ENCODE measurements at places on chromosomes 4 and X.

DNA sequence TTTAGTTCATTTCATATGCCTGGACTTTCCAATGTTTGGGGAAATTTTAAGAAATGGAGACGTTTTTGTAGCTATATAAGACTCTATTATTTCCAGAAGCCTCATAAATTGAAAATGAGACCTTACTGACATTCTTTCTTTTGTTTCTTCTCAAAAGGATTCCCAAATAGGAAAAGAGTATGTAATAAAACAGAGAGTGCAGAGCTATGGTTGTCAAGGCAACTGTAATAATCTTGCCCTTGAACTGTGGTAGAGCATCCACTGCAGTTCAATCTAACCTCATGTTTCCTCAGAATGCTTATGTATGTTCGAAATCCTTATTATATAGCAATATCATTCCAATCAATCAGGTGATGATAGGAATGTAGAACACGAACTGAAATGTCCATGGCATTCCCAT, 54.1 kb downstream of the AMELX start:
- DNase-seq, result no peak

DNA sequence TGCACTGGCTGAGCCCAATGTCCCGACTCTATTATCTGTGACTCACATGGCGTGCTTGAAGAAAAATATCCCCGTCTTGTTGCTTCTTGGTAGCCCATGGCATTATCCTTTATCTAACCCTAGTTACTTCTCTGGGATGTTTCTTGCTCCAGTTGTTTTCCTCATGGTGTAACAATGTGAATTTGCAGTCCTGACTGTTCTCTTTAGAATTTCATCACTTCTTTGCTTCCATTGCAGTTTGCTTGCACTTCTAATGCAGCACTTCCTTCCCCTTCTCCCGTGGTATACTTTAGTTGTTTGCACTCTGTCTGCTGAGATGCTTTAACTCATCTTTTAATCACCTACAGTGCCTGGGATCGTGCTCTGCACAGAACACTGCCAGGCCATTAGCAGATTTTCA, 126.9 kb downstream of the MAML3 start:
- no peak for DNase-seq

- no peak for DNase-seq
Measured at GRCh38 chrX:3697220-3697684, 16.2 kb downstream of the PRKX start.

- DNase-seq, result no peak
Measured at GRCh38 chrX:149259241-149259640, 245.9 kb downstream of the IDS start.

DNA sequence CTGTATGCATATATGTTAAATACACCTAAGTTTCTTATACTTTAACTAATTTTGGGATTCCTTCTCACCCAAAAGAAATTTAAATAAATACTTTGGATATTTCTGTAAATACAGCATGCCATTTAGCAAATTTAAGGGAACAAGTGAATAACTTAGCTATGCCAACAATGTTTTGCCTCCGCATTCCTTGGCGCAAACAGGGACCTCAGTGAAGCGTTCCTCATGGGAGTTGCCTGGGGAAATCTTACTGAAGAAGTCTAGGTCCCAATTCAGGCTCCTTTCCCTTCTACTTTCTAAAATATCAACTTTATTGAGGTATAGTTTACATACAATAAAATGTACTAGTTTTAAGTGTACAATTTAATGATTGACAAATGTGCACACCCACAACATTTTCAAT, 25.0 kb downstream of the COL4A5 start:
- no peak for DNase-seq

- DNase-seq, result no peak
Measured at GRCh38 chr4:127134490-127134889, 498.3 kb upstream of the INTU start.

DNA sequence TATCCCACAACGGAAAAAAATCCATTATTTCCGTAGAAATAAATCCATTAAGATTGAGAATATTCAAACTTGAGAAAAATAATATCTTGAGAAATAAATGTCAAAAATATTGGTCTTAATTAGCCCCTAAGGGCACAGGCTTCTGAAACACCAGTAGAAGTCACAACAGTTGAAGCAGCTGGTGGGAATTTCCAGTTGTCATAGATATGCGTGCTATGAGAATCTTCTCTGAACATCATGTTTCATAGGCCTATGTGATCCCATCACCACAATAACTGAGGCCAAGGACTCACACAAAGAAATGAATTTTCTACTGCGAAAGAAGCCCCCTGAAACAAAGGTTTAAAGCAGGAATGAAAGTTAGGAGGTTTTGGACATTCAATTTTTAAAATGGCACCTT, 292.0 kb downstream of the DTHD1 start:
- DNase-seq, result no peak

DNA sequence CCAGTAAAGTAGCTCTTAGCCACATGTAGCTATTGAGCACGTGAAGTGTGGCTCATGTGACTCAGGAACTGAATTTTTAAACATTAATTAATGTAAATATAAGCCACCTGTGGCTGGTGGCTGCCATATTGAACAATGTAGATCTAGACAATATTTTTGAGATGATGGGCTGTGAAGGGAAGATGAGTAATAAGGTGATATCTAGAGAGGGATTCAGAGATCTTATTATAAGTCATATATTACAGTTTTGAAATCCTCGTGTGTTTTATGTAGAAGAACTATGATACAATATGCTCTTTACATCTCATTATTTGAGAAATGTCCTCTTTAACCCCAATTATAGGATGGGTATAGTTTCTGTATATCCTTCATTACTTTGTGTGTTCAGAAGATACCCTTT, 5.6 kb downstream of the GAR1 start:
- no peak for DNase-seq

DNA sequence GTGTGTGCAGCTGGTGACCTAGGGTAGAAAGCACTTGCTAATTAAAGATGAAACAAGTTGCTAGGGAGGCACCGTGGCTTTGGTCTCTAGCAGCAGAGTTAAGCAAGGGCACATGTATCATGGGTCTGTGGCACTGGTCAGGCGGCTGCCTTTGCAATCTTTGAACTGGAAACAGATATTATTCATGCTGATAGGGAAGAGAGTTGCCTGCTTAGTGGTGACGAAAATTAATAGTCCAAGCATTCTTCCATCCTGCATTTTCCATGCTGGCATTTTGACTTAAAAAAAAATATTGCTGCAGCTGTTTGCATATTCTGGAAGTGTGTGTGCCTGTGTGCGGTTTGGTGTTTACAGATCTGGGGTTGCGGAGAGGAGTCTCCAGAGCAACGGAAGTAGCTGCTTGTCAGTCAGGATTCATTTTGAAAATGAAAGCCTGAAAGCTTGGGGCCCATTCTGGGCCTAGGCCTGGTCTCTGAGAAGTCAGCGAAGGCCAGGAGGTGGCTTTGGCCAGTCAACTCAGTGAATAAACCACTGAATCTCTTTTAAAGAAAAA, 2.3 kb upstream of the SOWAHD start:
- no peak for DNase-seq

DNA sequence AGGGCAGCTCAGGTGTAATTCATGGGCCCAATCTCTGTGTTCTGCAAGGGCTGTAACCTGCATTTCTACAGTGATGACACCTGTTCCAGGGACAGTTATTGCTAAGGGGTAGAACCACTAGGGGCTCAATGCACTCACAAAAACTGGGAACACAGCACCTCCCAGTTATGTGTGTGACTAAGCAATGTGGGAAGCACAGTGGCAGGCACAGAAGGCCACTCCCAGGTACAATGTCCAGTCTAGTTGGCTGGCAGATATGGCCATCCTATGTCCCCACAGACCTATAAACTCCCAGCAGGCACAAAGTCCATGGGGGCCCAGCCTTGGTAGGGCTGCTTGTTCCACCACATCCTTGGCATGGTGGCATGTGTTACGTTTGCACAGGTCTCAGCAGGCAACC, 25.7 kb downstream of the CXCL13 start:
- no peak for DNase-seq

- DNase-seq, result no peak
Measured at GRCh38 chrX:155270969-155271368, 6.7 kb upstream of the RAB39B start.

GRCh38 chrX:138026211-138026610, 460.3 kb downstream of the ZIC3 start:
- DNase-seq, result no peak

GRCh38 chr4:26104056-26104685, 190.2 kb downstream of the SMIM20 start:
- DNase-seq, result no peak

DNA sequence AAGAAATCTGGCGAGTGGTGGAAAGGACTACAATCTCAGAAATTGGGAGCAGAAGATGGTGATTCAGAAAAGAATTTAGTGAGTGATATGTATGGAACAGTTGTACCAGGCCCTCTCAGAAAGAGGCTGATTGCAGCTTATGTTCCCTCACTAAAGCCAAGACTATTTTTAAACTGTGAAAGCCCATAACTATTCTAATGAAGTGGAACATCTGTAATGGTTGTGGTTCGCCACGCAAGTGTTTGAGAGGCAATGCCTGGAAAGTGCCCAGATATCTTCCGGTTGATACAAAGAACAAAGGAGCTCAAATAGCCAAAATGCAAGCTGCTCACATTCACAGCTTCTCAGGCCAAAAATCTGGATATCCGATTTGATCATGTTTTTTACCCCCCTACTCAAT, 1250.7 kb downstream of the RAPGEF2 start:
- no peak for DNase-seq

DNA sequence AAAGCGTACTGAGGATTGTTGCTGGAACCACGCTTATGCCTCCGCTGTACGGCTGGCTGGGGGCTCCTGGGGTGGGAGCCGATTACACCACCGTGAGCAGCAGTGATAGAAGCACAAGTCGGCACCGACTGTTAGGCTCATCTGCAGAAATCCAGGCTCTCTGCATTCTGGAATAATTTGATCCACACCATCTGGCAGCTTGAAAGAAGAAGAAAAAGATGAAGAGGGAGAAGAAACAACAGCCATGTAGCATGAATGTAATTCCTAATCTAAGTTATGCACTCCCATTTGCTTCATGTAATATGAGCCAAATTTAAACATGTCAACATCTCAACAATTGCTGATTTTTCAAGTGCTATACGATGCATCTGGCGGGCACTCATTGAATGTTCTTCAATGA, 84.6 kb upstream of the DHX15 start:
- DNase-seq, result no peak

- DNase-seq, result no peak
Measured at GRCh38 chrX:57227691-57228090, 58.8 kb upstream of the FAAH2 start.
